ENCODE measurements at places on chromosomes 6 and 20. TPM values are rescaled to one million over a fixed set of nuclear protein-coding genes. Genes with fewer than 3 reads are reported as not detected.

Gene OLIG3
- not detected for total RNA-seq

- DNase-seq, result no peak
Measured at GRCh38 chr6:102582569-102582968, 1189.1 kb downstream of the GRIK2 start.

DNA sequence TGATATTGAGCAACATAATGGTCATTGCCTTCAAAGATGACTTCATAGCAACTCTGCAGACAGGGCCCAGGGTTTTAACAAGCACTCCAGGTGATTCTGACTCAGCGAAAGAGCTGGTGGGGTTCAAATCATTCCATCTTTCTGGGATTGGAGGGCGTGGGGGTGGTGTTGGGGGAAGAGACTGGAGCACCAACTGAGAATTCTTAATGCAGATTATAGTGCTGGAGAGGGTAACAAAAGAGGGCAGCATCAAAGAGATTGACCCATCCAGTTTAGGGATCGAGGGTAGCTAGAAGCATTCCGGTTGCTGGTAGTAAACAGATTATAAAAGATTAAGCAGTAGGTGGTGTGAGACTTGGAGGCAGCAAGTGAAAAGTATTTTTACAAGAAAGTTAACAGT is 15.9 kb downstream of the PFDN4 start:
- DNase-seq, result peak; percentile 32

DNA sequence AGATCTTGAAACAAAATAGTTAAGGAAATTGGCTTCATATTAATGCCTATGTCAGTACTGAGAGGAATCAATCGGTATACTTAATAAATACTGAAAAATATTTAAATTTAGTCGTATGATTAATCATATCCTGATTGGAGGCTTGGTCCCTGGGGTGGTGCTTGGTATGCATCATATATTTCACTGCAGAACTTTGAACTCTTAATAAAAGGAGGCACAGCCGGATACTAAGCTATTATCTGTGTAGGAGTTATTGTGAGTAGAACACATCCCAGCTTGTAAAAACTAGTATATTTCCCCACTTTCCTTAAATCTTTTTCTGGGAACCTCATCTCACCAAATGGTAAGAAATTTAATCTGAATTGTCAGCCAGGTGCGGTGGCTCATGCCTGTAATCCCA is 42.4 kb upstream of the SCAF8 start:
- DNase-seq, result no peak

GRCh38 chr20:40899344-40899743 is 129.3 kb upstream of the TOP1 start:
- no peak for DNase-seq

GRCh38 chr6:5337573-5337972 is 76.3 kb downstream of the FARS2 start:
- DNase-seq, result peak; percentile 13

Gene KIAA0408
- 1.4 TPM for total RNA-seq

DNA sequence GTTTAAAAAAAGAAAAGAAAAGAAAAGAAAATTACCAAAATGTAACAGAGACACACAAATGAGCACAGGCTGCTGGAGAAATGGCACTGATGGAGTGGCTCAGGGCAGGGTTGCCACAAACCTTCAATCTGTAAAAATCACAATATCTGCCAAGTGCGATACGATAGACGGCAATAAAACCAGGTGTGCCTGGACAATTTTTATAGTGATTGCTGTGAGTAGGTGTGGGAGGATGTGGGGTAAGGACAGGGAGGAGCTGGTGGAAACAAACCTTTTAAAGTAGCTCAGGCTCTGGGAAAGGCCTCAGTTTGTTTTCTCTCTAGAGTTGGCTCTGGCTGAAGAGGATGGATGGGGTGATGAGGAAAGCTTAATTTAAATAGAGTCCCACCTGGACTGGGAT is 592.7 kb upstream of the AGPAT4 start:
- DNase-seq, result no peak

- no peak for DNase-seq
Measured at GRCh38 chr6:10882657-10883171, 873 bp upstream of the GCM2 start.

DNA sequence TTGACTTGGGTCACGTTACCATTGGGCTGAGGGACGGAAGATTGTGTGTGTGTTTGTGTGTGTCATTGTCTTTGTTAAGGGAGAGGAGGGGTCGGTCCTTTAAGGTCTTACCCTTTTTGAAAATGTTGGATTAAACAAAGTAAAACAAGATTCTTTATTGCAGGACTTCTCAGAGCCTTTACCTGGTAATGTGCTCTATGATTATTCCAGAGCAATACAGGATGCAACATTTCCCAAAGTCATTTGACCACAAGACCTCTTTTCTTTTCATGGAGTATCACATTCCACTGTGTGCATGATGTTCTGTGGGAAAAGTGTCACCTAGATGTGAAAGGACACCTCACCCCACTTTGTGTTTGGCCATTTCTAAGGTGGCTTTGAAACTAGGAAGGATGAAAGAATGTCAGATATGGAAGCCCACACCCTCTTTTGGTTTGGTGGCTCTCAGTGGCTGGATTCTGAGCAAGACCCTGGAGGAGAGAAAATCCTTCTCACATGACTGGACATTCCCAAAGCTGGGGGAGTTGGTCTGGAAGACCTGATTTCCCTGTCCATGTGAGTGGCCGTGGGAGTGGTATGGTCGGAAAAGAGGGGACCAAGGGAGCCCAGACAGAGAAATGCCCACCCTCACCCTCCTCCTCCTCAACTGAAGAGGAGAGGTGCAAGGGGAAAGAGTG is 18.2 kb upstream of the ZNF831 start:
- no peak for DNase-seq

- DNase-seq, result peak; percentile 96
Measured at GRCh38 chr20:17843246-17844132, 125.1 kb downstream of the SNX5 start.

- DNase-seq, result no peak
Measured at GRCh38 chr6:102815207-102815606, 1421.7 kb downstream of the GRIK2 start.

DNA sequence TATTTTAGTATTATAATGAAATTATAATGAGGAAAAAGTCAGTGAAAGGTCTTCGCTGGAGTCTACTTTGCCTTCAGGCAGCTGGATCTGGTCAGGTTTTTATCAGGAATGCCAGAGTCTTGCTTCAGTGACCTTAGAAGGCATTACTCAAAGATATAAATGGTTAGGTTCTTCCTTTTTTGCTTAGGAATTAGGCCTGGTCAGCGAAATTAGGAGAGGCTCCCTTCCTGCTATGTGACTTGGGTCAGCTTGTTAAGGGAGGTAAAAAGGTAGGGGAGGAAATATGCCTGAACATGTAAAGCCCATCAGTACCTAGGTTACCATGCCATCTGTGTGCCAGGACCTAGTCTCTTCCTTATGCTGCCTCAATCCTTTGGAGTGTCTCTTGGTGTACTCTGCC is 115.1 kb downstream of the OTOR start:
- DNase-seq, result no peak

Gene IFNGR1
- 57.0 TPM for total RNA-seq

DNA sequence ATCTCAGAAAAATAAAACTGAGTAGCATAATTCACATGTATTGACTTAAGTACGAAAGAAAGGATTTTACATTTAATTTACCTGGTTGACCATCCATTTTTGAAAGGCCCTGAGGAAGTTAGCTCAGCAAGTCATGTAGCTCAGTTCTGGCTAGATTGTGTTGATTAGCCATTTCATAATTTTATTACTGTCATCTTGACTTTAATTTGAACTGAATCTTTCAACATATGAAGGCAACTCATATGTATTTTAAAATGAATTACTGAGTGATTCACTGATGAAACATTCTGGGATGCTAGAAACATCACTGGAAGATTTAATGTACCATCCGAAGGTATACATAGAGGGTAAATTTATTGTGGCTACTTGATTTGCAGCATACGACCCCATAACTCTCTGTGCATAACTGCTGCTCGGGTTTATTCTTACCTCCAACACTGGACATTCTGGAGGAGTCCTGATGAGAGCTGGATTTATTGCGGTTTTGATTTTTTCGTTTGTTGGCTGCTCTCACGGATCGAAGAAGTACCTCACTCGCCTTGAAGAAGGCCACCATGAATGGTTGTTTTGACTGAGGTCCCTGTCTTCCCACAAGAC is 101.7 kb downstream of the BMP5 start:
- DNase-seq, result no peak

DNA sequence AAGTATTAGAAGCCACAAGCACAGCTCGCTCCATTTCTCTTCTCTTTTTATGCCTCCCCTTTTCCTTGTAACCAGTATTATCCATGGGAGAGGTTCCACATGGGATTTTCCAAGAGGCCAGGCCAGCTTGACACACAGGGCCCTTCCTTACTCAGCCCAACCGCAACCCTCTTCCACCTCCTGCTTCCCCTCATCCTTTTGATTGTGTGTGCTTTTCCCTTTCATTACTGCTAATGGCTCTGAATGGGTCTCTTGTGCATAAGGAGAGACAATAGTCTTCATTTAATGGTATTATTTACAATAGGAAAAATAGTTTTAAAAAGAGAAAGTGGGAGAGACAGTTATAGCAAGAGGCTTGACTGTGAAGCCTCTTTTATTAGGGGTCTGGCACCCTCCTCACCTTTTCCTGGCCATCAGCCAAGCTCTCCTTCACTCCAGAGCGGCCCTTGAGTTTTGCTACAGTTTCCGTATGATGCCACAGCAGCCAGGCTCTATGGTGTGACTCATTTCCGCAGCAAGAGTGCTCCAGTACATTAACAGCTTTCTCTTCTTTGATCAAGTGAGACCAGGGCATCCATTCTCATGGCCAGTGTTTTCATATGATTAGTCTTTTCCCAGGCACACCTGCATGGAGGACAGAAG is 579.5 kb downstream of the TFAP2B start:
- peak; percentile 7 for DNase-seq

GRCh38 chr6:136012943-136013342 is 161.4 kb downstream of the PDE7B start:
- peak; percentile 61 for DNase-seq

Gene MOG
- not detected for total RNA-seq

Gene RIPPLY2
- not detected for total RNA-seq

DNA sequence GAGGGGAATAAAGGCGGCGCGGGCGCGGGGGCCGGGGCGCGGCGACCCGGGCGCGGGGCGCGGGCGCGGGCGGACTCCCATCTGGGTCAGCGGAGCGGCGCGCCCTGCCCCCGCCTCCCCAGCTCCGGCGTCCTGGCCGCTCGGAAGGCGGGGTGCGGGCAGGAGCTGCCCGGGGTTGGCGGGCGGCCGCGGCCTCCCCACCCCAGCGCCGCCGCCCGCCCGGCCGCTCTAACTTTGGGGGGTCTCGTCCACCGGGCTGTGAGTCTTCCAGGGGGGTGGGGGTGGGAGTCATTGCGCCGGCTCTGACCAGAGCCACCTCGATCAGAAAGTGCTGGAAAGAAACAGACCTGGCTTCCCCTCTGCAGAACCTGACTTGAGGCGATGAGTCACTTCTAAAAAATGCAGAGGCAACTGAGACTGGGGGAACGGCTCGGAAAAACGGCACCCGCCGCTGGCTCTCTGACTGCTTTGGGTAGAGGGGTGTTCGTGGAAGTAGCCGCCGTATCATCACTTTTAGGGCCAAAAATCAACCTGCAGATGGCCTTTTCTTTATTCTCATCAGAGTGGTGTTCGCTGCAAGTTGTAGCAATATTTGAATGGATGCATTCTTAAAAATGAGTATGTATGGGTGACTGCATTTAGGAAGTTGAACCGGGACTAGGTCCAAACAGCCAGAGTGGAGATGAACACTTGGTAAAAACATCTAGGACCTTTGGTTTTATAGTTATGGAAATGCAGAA is 667 bp downstream of the CAP2 start:
- DNase-seq, result peak; percentile 82

DNA sequence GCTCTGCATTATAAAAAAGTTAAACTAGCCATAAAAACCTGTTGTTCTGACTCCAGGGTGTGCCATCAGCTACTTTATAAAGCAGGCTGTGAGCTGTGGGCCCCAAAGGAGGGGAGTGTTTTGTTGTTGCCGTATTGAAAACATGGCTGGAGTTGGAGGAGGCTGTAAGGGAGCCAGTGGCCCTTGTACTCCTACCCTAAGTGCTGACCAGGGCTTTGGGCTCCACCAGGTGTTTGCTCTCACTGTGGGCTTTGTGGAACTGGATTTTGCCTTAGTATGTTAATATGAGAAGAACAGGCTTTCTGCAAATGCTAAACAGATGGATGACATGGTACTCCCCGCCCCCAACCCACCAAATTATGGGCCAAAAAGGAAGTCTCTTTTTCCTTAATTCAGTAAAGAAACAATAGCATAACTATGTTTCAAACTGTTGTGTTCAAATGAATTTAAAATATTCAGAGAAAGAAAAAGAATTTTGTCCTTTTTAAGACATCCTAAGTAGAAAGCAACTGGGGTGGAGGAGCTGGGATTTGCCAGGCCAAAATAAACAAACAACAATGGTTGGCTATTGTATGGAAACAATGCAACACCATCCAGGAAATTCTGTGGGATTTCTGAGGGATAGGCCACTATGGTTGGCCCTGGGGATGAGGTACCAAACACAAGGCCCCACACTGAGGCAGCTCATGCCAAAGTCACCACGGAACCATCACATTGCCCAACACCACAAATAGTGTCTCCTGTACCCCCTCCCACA is 63.3 kb downstream of the PLCG1 start:
- no peak for DNase-seq

- no peak for DNase-seq
Measured at GRCh38 chr6:167409079-167409478, 84.2 kb downstream of the TTLL2 start.

- DNase-seq, result no peak
Measured at GRCh38 chr20:61760321-61760720, 305.4 kb downstream of the TAF4 start.

DNA sequence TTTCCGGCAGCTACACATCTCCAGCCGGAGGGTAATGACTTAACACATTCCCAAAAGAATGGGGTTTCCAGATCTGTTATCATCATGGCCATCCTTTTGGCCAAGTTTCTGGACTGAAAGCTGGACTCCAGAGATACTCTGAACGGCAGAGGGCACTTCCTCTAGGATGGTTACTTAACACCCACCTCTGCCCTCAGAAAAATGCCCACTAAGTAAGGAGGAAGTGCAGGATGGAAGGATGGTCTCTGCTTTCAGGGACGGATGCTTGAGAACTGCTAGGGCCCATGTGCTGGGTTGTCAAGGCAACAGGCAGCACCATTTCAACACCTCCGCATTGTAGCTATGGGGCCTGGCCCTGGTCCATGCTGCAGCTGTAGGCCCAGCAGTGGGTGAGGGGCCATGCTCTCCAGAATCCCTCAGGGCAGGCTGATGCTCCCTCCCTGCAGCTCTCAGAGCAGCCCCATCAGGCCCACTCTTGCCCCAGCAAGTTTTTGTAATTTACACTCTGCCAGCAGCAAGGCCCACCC is 16.5 kb upstream of the TGM3 start:
- DNase-seq, result peak; percentile 28

- no peak for DNase-seq
Measured at GRCh38 chr6:24664046-24664987, 2.4 kb downstream of the TDP2 start.

DNA sequence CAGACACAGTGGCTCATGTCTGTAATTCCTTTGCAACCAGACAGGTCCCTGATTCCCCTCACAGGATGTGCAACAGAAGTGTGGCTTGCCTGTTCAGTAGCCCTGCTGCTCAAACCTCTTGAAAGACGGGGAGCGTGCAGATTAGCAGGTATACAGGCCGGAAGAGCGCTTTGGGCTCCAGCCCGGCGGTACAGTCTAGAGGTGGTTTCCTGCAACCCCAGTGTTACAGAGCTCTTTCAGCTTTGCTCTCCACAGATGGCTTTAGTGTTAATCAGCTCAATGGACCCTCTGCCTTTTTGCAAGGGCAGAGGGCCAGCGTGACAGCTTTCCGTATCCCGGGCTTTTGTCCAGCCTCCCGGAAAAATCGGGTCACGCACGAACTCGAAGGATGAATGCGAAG is 67.2 kb upstream of the TNFRSF21 start:
- no peak for DNase-seq

Data from GM23248 (cell line).